ENCODE measurements at places on chromosomes 16 and 17.

- no peak for DNase-seq
These were observed 9.6 kb upstream of the GP2 start for GRCh38 chr16:20336955-20337354.

- DNase-seq: no peak
These were observed 11.7 kb upstream of the CACNA1H start for GRCh38 chr16:1141191-1141590.

GRCh38 chr17:74433421-74434121, 1.7 kb downstream of the GPRC5C start:
- DNase-seq: no peak

GRCh38 chr17:33416131-33416530, 123.0 kb upstream of the ASIC2 start:
- DNase-seq: no peak

DNA sequence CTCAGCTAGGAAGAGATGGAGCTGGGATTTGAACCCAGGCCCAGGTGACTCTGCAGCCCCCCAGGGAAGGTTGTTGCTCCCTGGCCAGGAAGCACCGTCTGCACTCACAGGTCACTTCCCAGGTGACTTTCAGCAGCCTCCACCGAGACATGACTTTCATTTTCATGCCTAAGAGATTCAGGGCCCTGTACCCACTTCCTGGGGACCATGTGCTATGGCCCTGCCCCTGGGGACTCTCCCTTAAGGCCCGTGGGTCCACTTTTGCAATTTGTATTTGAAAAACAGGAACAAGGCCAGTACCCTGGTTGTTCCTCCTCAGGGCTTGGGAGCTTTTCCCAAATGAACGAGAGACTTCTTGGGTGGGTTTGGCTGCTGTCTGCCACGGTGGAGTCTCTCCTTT, 191.0 kb downstream of the IRF8 start:
- no peak for DNase-seq

DNA sequence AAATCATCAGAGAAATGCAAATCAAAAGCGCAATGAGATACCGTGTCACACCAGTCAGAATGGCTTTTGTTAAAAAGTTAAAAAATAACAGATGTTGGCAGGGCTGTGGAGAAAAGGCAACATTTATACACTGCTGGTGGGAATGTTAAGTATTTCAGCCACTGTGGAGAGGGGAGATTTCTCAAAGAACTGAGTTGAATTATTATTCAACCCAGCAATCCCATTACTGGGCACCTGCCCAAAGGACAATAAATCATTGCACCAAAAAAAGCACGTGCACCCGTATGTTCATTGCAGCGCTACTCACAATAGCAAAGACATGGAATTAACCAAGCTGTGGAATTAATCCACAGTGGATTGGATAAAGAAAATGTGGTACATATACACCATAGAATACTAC, 204.7 kb downstream of the HS3ST4 start:
- no peak for DNase-seq

DNA sequence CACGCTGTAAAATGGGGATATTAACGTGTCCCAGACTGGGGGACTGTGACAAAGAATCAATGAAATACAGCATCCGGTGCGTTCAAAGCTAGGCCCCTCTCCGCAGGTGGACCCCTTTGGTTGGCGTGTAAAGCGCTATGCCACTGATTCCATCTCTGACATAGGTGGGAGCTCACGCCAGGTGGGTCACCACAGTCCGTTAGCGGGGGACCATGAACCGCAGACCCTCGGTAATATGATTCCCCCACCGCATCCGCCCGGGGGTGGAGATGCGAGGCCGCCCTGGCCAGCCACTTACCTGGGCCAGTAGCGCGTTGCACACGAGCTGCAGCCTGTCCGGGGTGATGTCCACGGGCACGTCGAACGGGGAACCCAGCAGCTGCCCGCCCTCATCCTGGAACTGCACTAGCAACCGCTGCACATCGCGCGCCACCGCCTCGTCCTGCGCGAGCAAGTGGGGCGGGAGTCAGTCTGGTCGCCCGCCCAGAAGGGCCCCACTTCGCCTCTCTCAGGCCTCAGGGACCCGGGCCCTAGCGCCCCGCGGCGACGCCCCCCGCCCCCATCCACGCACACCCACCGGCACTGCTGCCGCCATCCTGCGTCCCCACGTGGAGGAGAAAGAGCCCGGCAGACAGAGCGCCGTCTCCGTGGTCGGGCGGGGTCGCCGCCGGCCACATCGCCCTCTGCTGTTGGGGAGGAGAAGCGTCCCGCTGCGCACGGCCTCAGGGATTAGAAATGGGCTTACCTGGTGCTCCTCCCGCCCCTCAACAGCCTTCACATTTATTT, at the start of gene NLE1:
Gene NLE1, minus strand, starts transcription at position 623 of the 786 bp plus-strand sequence. Its CDS starts 28 bp downstream, at position 595.
- peak; percentile 91 for DNase-seq

GRCh38 chr17:6476810-6477179, 32.5 kb downstream of the PIMREG start:
- DNase-seq: no peak
